ENCODE measurements at places on chromosomes 4 and X.

DNA sequence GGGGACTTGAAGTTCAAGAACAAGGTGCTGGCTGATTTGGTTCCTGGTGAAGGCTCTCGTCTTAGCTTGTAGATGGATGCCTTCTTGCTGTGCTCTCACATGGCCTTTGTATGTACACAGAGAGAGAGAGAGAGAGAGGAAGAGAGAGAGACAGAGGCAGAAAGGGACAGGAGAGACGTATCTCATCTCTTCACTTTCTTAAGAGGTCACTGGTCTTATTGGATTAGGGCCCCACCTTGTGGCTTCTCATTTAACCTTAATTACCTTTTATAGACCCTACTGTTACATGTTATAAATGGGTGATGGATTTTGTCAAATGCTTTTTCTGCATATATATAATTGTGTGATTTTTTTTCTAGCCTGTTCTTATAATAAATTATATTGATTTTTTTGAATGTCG, 1444.2 kb downstream of the ADGRL3 start:
- DNase-seq = peak; percentile 8

- no peak for DNase-seq
Measured at GRCh38 chr4:35300996-35301774, 943.1 kb downstream of the ARAP2 start.

DNA sequence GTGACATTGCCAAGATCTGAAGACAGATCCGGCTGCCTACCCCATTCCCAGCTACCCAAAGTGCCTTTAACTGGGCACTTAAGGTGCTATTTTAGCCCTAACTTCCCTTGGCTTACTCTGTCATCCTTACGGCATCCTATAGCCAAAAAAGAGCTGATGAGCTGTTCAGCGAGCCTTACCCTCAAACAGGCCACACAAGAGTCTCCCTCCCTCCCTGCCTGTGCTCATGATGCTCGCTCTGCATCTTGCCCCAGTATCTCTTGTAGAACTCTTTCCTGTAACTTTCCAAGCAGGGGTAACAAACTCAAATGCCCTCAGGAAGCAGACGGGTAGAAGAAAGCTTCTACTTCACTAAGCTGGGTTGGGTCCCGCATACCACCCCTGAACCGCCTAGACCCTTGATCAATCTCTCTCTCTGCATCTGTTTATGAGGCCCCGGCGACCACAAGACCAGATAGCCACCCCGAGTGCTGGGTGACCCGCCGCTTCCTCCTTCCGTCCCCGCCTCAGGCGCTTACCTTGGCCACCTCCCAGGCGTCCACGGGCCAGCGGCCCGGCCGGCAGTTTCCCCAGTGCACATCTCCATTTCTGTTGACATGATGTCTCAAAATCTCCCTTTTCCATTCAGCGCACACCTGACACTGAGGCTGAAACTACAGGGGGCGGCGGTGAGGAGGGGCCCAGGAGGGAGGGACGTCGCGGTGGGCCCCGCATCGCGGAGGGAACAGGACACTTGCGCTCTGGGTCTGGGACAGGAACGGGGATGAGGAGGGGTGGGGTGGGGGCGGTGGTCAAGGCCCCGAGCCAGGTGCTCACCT, 663 bp downstream of the CXorf38 start:
- peak; percentile 2 for DNase-seq

DNA sequence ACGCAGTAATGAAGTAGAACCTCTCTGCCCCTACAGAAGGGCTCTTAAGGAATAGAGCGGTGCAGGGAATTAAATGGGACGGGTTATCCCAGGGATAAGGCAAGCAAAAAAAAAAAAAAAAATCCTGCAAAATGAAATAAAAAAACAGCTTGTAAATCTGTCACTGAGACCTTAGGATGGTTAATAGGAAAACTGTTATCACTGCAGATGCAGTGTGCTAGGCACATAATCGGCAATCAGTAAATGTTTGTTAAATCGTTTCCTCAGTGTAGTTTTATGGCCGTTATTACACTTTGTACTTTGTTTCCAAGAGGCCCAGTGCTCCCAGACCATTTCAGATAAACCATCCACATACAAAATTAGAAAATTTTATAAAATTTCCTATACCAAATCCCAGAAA, 1.0 kb downstream of the HNRNPH2 start:
- DNase-seq = no peak

DNA sequence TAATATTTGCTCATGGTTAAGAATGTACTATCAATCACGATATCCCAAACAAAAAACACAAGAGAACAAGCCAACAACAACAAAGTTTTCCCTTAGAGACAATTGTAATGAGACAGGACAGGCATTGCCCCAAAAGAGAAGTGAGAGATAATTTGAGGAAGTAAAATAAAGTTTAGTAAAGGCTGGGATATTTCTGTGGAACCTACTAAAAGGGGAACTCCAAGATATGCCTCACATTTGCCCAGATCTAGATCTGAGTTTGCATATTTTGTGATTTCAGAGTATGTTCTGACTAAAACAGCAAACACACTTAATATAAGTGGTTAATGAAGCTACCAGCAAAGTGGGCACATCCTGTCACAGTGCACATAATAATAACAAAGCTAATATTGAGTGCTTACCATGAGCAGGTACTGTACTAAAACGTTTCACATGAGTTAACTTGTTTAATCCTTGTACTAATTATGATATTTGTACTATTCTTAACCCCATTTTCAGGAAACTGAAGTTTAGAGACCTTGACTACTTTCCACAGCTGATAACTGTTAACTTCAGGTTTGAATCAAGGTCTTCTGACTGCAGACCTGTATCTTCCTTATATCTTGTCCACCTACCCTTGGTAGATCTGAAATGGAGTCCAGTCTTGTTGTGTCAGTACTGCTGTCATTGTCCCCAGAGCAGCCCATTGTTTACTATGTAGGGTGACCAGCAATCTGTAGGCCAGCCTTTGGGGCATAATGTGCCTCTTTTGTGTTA, 26.0 kb upstream of the BMP2K start:
- DNase-seq = peak; percentile 27

DNA sequence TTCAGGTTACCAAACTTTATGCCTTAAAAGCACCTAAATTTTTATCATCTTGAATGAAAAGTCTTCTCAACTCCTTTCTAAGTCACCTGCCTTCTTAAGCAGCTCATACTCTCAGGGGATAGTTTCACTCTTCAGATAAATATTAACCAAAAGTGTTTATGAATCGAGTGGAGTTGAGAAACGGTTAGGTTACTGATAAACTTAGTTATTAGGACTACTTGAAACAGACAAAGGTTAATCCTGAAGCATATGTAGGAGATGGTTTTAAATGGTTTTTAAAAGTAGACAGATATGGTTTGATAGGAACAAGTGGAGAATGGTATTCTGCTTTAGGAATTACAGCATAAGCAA, 32.8 kb downstream of the CLDN22 start:
- DNase-seq = no peak

DNA sequence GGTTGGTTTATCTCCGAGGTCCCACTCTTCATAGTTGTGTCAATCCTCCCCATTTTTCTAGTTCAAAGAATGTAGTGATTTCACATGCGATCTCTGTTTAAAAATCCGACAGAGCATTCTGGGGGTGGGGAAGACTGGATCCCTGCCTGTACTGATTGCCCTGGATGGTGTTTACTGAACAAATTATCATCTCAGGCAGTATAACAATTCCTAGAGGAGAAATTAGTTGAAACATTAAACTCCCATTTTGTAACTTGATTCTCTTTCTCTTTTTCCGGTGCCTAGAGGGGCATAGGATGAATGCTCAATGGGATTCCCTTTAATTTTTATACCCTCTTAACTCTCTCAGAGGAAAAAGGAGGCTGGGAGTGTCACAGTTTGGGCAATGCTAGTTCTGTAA, 10.0 kb upstream of the CWH43 start:
- DNase-seq = no peak

DNA sequence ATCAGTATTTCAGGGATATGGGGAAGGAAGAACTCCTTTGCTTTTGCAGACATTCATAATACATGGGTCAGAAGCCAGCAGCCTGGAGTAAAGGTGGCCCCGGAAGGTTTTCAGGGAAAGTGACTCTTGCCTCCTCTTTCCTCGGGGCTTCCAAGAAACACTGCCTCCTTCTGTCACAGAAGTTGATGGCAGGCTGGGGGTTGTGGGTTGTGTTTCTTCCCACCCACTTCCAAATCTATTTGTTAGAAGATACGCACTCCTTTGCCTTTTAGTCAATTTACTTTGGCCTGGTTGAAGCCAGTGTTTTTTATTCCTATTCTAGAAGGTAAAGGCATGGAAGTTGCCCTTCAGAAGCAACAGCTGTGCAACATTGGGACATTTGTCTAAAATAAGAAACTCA, 19.7 kb downstream of the KIT start:
- no peak for DNase-seq

GRCh38 chrX:17459008-17459611, 84.1 kb downstream of the NHS start:
- DNase-seq = peak; percentile 20

DNA sequence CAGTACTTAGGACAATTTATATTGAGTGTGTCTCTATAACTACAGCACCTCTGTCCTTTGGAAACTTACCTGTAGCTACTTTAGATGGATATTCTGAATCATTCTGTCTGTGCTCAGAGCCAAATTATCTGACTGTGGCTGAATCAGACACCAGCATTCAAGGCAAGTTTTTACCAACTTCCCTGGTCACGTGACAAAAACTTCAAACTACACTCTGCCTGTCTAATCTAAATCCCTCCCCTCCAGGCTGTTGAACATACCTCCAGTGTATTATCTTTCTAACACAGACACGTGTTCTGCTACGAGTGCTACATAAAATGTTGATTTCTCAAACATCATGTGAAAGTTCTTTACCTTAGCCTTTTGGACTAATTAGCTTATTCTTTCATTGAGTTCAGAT, 641.2 kb upstream of the CPEB2 start:
- DNase-seq = no peak

DNA sequence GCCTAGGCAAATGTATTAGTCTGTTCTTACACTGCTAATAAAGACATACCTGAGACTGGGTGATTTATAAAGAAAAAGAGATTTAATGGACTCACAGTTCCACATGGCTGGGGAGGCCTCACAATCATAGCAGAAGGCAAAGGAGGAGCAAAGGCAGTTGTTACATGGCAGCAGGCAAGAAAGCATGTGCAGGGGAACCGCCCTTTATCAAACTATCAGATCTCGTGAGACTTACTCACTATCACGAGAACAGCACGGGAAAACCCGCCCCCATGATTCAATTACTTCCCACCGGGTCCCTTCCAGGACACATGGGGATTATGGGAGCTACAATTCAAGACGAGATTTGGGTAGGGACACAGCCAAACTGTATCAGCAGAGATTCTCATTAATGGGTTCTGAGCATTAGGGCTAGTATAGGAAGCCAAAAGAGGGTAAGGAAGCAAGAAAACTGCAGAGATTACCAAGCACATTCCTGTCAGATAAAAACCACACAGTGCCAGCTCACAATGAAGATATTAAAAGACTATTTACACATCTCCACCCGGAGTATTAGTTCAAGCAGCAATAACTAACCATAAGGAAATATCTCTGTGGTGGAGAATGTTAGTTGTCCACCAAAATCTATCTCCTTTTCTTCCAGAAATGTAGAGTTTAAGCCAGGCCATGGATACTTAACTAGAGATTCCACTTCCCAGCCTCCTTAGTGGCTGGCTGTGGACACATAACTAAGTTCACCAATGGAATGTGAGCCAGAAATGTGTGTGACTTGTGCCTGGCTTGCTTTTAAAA, 61.2 kb upstream of the HOPX start:
- DNase-seq = no peak

- DNase-seq = peak; percentile 39
Measured at GRCh38 chr4:54687887-54688841, 30.4 kb downstream of the KIT start.

GRCh38 chrX:20995829-20996228, 378.4 kb upstream of the CNKSR2 start:
- no peak for DNase-seq

DNA sequence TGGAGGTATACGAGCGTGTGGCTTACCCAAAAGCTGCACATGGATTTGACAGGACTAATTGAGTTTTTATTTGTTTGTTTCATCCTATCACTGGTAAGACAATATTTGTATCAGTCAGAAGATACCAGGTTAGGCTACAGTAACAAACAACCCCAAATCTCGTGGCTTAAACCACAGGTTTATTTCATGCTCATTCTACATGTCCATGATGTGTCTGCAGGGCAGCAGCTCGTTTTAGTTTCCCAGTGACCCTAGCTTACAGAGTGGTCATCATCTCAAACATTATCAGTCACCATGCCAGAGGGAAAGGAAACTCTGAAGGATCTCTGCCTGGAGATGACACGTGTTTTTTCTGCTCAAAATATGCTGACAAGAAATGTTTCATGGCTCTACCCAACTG, 108.3 kb downstream of the SHROOM3 start:
- no peak for DNase-seq

GRCh38 chrX:105753411-105753810, 68.9 kb upstream of the NRK start:
- DNase-seq = no peak

All from Ammon's horn (tissue), 1 donor.